ENCODE measurements at places on chromosomes 1 and 21.

DNA sequence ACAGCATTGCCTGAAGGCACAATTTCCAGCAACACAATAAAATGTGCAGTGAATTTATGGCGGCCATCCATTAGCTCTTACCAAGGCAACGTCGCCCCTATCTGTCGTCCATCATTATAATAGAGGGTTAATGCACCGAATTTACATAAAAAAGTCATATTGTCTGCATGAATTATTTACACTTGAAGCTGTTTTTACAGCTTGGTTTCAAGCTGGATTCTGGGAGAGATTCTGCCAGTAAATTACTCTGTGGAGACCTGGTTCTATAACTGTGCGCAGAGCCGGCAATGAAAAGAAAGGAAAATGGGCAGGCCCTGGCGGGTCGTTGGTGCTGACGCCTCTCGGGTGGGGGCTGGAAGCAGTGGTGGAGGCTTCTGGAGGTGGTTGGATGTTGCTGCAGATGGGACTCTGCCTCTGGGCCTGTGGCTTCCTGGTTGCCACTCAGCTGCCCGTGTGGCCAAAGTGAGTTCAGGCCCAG lies 48.9 kb upstream of the POU3F1 start:
- H3K4me3 ChIP-seq, result no peak overlapping the region
- H3K27ac ChIP-seq, result no peak overlapping the region
- H3K4me1 ChIP-seq, result no peaks in the 10 kb centered on the region

DNA sequence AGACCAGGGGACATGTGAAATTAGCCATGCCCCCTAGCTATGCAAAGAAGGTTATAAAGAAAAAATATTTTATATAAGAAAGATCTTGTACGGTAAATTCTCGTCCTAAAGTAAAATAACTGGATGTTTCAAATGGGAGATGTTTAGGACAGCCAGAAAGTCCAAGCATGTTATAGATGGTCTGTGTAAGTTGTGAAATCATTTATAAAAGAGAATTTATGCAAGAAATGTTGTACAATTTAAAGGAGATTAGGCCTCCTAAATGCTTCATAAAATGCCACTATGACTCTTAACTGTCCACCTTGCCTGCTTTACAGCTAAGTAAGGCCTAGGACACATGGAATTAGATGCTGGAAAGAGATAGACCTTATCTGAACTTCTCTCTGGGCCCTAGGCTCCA lies 118.1 kb upstream of the POGK start:
- H3K4me3 ChIP-seq, result no peak overlapping the region
- H3K4me1 ChIP-seq, result no peaks in the 10 kb centered on the region
- H3K27me3 ChIP-seq, result no peaks in the 10 kb centered on the region
- peak; percentile 1 for DNase-seq
- H3K27ac ChIP-seq, result no peak overlapping the region

DNA sequence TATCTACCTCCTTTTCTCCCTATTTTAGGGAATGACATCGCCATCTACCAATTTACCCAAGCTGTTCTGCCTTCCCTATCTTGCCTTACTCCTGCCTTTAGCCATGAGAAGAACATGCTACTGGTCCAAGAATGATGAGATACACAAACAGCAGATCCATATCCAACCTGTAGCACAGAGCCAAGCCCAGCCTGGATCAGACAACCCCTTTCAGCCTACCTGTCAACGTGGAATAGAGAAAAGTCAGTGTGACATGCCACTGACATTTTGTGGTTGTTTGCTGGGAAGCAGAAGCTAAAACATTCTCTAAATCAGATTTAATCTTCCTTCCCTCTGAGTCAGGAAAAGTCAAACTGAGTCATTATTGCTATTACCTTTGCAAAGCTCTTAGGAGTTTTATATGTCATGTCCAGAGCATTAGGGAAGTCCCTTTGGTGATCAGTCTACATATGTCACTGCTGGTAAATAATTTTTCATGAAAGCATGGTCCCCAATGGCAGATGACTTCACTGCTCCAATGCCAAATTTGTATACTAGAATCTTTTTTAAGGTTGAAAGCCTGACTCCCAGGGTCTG lies 143.1 kb downstream of the TPR start:
- H3K4me1 ChIP-seq, result no peaks in the 10 kb centered on the region
- no peak overlapping the region for H3K4me3 ChIP-seq
- H3K36me3 ChIP-seq, result no peaks in the 10 kb centered on the region
- no peaks in the 10 kb centered on the region for H3K27me3 ChIP-seq

DNA sequence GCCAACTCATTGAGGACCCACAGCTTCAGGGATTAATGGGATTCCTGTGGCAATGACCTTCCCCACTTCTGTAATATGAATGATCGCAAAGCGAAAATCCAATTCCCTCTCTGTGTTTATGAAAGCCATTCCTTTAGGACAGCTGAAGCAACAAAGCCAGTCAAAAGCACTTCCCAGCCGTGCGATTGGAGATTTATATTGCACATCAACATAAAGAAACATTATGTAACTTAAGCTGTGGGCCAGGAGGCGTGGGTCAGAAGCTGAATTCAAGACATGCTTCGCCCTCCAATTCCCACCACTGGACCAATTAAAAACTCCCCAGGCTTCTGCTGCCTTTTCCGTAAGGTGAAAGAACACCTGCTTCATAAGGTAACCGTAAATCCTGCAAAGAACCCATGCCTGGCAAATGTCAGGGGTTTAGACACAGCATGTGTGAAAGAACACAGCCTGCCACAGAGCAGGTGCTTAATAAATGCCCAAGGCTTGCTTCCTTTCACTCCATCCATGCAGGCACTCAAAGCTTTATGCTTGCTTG lies 138.9 kb upstream of the SOD1 start:
- H3K4me3 ChIP-seq, result no peak overlapping the region
- peak; percentile 33 for DNase-seq
- peaks cover 7% of the 10 kb centered on the region for H3K4me1 ChIP-seq
- H3K27ac ChIP-seq, result peak overlapping the region; percentile 2
- peaks cover 7% of the 10 kb centered on the region for H3K27me3 ChIP-seq
- H3K36me3 ChIP-seq, result no peaks in the 10 kb centered on the region

GRCh38 chr1:201966171-201966570 lies 10.9 kb downstream of the TIMM17A start:
- H3K4me1 ChIP-seq, result peaks cover 8% of the 10 kb centered on the region
- DNase-seq, result no peak
- peak overlapping the region; percentile 35 for H3K27ac ChIP-seq

GRCh38 chr1:42996384-42996970 lies 37.8 kb upstream of the SLC2A1 start:
- H3K4me3 ChIP-seq, result no peak overlapping the region
- H3K27me3 ChIP-seq, result no peaks in the 10 kb centered on the region
- H3K27ac ChIP-seq, result no peak overlapping the region
- H3K36me3 ChIP-seq, result peaks cover 5% of the 10 kb centered on the region
- no peaks in the 10 kb centered on the region for H3K4me1 ChIP-seq

DNA sequence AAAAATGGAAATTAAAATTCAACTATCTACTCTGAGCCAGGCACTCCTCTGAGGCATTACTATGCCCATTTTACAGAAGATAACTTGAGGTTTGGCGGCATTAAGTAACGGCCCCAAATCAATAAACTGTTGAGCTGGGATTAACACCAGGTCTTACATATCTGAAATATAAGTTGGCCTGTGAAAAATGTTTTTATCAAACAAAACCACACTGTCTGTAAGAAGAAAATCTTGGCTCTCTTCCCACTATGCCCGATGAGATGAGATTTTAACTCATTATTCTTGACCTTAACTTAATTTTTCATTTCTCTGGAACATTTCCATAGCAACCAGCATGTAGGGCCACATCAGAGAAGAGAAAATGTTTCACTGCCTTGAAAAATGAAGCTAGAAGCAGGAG lies 21.8 kb downstream of the RC3H1 start:
- H3K27me3 ChIP-seq, result no peaks in the 10 kb centered on the region
- H3K4me3 ChIP-seq, result no peak overlapping the region
- H3K4me1 ChIP-seq, result peaks cover 7% of the 10 kb centered on the region
- H3K36me3 ChIP-seq, result no peaks in the 10 kb centered on the region
- H3K27ac ChIP-seq, result no peak overlapping the region
- DNase-seq, result no peak

GRCh38 chr1:76677416-76678405 lies 189.6 kb upstream of the ST6GALNAC5 start:
- H3K36me3 ChIP-seq, result no peaks in the 10 kb centered on the region
- DNase-seq, result no peak
- H3K4me3 ChIP-seq, result no peak overlapping the region
- H3K27ac ChIP-seq, result no peak overlapping the region

GRCh38 chr1:108054396-108054795 lies 89.4 kb upstream of the VAV3 start:
- H3K4me1 ChIP-seq, result peaks cover 2% of the 10 kb centered on the region
- H3K36me3 ChIP-seq, result no peaks in the 10 kb centered on the region
- no peak for DNase-seq
- H3K27ac ChIP-seq, result no peak overlapping the region
- H3K4me3 ChIP-seq, result no peak overlapping the region

- no peaks in the 10 kb centered on the region for H3K27me3 ChIP-seq
- H3K36me3 ChIP-seq, result peaks cover 48% of the 10 kb centered on the region
- DNase-seq, result peak; percentile 85
- peaks cover 12% of the 10 kb centered on the region for H3K4me1 ChIP-seq
These were observed 55.3 kb downstream of the NTPCR start for GRCh38 chr1:233005703-233006102.

DNA sequence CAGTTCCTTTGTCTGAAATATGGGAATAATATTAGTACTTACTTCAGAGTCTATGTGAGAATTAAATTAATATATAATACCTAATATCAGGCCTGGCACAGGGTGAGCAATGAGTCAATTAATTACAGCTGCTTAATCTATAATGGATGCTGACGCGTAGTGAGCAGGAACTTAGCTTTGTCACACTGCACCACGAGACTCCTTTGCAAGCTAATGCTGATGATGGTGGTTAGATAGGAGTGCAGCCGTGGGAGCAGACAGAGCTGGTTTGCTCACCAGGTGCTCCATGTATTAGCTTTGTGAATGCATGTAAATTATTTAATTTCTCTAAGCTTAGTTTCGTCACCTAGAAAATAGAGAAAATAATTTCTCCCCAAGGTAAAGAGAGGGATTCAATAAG lies 35.1 kb downstream of the KCNJ15 start:
- H3K4me1 ChIP-seq, result peaks cover 15% of the 10 kb centered on the region
- no peak overlapping the region for H3K4me3 ChIP-seq
- DNase-seq, result no peak
- H3K36me3 ChIP-seq, result no peaks in the 10 kb centered on the region

GRCh38 chr1:96763514-96763913 lies 41.9 kb downstream of the PTBP2 start:
- H3K4me3 ChIP-seq, result no peak overlapping the region
- no peak for DNase-seq
- H3K4me1 ChIP-seq, result no peaks in the 10 kb centered on the region
- no peaks in the 10 kb centered on the region for H3K27me3 ChIP-seq

GRCh38 chr1:150144606-150145005 lies 5.1 kb upstream of the PLEKHO1 start:
- H3K36me3 ChIP-seq, result peaks cover 3% of the 10 kb centered on the region
- no peak for DNase-seq
- H3K4me3 ChIP-seq, result no peak overlapping the region
- no peak overlapping the region for H3K27ac ChIP-seq

- no peak overlapping the region for H3K27ac ChIP-seq
- H3K4me1 ChIP-seq, result no peaks in the 10 kb centered on the region
- H3K36me3 ChIP-seq, result no peaks in the 10 kb centered on the region
- DNase-seq, result no peak
- no peak overlapping the region for H3K4me3 ChIP-seq
These were observed 98.1 kb upstream of the NRIP1 start for GRCh38 chr21:15162921-15163320.

- no peak overlapping the region for H3K27ac ChIP-seq
- no peaks in the 10 kb centered on the region for H3K4me1 ChIP-seq
- H3K4me3 ChIP-seq, result no peak overlapping the region
- DNase-seq, result no peak
- H3K36me3 ChIP-seq, result no peaks in the 10 kb centered on the region
These were observed 152.5 kb upstream of the KCND3 start for GRCh38 chr1:112141923-112142322.

DNA sequence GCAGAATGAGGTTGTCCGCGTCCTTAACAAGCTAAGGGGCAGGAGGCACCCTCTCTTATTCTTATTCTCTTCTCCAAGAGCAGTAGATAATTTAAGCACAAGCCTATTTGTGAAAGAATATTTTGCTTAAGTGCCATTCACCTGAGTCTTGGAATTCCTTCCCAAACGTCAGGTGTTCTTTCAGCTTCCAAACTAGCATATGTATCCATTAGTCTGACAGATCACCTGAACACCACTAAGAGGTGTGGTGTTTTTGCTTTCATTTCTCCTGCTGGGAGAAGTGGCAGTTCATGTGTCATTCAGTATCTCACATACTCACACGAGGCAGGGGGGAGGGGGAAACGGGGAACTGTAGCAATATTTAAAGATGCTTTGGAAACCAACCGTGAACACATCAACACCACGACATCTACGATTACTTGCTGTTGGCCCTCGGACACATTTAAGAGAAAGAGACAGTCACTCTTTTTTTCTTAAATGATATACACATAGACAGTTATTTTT lies 45.5 kb upstream of the RBM15 start:
- peaks cover 25% of the 10 kb centered on the region for H3K27me3 ChIP-seq
- no peak overlapping the region for H3K4me3 ChIP-seq
- no peaks in the 10 kb centered on the region for H3K4me1 ChIP-seq
- no peak overlapping the region for H3K27ac ChIP-seq

- H3K4me1 ChIP-seq, result peaks cover 3% of the 10 kb centered on the region
- no peaks in the 10 kb centered on the region for H3K27me3 ChIP-seq
- H3K36me3 ChIP-seq, result no peaks in the 10 kb centered on the region
- no peak overlapping the region for H3K27ac ChIP-seq
- no peak for DNase-seq
These were observed 27.4 kb downstream of the ETS2 start for GRCh38 chr21:38833117-38833516.

- H3K4me1 ChIP-seq, result peaks cover 5% of the 10 kb centered on the region
- H3K27ac ChIP-seq, result no peak overlapping the region
- no peaks in the 10 kb centered on the region for H3K27me3 ChIP-seq
These were observed 136.1 kb upstream of the JUN start for GRCh38 chr1:58919959-58920321.

DNA sequence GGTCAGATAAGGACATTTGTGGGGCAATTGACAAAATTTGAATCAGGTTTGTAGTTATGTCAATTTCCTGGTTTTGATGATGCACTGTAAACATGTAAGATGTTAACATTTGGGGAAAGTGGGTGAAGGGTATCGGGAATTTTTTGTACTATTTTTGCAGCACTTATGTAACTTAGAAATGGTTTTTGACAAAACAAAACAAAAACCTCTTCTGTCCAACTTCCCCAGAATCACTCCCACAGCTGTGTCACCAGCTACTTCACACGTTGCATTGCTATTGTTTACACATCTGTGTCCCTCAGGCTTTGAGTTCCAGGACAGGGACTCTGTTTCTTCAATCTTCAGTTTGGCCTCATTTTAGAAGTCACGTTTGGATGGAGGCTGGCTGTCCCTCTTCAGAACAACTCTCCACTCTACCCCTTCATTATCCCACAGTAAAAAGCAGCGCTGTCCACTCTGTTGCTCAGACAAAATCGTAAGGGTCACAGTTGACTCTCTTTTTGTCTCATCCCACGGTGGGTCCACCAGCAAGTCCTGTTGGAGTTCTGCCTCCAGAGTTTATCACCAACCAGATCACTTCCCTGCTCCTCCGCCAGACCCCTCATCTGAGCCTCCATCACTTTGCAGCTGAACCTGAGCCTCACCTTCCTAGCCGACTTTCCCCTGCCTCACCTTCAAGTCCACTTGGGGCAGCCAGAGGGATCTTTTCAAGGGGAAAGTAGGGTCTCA lies 63.2 kb downstream of the NENF start:
- H3K4me3 ChIP-seq, result no peak overlapping the region
- H3K36me3 ChIP-seq, result no peaks in the 10 kb centered on the region
- no peaks in the 10 kb centered on the region for H3K4me1 ChIP-seq
- DNase-seq, result no peak
- H3K27ac ChIP-seq, result no peak overlapping the region

Measured in mesenchymal stem cell (in vitro differentiated cells and primary cell).